ENCODE measurements at places on chromosomes 7 and 10. TPM values are rescaled to one million over a fixed set of nuclear protein-coding genes. Genes with fewer than 3 reads are reported as not detected.

DNA sequence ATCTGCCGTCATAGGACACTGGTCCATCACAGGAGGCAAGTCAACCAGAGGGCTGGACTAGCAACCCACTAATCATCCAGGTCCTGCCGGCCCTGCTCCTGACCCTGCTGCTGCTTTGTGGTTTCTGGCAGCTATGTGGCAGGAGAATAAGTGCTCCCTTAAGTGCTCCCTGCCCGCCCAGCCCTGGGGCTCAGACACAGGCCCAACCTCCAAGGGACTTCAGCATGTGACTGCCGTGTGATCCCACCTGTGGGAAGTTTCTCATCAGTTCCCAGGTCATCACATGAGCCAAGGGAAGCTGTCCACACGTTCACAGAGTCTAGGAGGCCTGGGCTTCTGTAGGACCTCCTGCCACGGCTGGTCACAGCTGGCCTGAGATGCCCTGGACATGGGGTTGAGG, 34.2 kb upstream of the ZNF488 start:
- no peak for DNase-seq

LEP gene
- polyA plus RNA-seq, result 0.12 TPM

PITX3 gene
- polyA plus RNA-seq, result 10.8 TPM

DNA sequence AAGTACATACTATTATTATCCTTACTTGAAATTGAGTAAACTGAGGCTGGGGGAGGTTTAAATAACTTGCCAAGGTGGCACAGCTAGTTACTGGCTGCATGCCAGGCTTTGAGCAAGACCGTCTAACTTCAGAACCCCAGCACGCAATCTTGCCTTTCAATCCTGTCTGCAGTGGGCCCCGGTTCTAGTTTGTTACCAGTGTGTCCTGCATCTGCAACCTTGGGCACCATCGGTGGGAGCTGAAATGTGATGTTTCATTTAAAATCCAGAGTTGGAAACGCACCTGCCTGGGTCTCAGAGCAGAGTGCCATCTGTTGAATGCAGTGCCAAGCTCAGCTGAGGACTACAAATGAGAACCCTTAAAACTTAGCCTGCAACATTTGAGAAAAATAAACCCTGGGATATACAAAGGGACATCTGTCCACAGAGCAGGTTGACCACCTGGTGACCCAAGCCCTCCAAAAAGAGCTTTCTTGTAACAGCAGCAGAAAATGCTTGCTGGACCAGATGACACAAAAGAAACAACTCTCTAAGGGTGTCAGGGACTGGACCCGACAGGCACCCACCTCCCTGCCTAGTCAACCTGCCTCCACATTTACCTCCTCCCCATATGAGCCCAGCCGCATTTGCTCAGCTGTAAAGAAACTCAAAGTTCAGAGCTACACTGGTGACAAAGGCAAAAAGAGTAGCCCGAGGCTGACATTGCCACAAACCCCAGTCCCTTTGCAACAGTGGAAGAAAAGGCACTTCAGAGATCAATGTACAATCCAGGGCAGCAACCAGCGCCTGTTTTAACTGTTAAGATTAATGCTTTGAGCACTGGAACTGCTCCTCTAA, 1.7 kb downstream of the SH3PXD2A start:
- DNase-seq, result no peak

- no peak for DNase-seq
These were observed 128.4 kb upstream of the NPVF start for GRCh38 chr7:25356534-25357151.

DNA sequence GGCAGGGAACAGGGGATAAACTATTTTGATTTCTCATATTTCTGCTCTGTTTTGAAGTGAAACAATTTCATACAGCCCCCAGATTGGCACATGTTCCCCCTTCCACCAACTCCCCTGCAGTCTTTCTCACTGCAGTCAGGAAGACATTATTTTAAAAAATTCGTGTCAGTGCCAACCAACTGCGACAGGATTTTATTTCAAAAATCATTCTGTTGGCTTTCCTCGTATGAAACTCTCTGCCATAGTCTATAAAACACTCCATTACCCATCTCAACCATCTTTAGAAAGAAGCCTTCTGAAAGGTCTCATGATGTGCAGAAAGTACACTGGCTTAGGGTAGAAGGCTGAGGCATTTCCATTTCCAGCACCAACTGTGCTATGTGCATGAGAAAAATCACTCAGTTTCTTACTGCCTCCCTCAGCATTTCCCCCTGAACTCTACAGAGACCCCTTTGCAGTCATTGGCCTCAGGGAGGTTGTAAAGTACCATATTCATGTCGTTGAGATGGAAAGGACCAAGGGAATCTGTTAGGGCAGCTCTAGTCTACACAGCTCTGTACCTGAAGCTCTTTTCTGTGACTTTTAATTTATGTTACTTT, 46.9 kb downstream of the STEAP1B start:
- no peak for DNase-seq

DNA sequence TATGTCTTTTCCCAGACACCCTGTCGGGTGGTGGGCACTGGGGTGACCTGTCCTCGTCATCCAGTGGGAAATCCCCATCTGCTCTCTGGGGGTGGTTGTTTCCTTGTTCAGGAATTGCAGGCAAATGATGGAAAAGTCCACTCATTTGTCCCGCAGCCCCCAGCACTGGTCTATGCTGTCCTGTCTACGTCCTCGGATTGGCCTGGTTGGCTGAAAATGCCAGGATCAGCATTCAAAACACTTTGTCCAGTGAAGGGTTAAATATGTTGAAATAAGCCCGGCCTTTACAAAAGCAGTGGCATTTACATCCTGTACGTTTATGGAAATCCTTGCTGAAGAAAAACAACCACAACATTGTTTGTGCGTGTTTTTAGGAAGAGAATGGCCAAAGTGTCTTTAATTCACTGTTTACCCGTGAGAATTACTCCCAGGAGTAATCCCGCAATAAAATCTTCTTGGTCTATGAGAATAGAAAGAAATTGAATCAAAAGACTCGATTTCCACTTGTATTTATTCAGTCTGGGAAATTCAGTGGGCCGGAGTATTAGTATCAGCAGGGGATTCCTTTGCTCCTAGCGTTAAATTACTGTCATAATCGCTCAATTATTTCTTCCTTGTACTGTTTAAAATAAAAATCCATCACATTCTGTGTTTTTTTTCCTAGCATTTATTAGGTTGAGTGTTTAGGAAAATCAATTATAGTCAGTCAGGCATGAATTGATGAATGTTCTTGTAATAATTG, 116.8 kb upstream of the SH2B2 start:
- DNase-seq, result no peak

CPED1 gene
- 14.7 TPM for polyA plus RNA-seq

DNA sequence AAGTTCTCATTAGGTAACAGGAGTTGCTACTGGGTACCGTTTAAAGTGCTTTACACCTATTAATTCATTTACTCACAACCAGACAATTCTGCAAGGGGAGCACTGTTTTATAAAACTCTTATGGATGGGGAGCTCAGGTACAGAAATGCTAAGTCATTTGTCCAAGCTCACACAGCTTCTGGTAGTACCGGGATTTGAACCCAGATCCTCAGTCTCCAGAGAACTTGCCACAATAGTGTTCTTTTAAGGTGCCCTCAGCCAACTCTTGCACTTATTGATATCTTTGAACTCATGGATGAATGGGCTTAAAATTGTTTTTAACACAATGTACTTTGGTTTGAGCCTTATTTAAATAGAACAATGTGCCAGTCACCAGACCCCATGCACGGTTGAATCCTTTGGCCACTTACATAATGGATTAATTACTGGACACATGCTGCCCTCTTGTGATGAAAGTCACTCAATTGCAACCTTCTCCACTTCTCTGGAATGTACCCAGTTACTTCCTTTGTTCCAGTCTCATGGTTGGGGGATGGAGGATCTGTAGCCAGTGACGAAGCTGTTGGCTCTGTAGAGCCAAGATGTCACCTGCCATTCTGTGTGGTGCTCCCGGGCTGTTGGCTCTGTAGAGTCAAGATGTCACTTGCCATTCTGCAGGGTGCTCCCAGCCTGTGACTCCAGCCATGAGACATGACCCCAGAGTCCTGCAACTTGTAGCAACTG, 65.6 kb downstream of the NOD1 start:
- peak; percentile 34 for DNase-seq

DNA sequence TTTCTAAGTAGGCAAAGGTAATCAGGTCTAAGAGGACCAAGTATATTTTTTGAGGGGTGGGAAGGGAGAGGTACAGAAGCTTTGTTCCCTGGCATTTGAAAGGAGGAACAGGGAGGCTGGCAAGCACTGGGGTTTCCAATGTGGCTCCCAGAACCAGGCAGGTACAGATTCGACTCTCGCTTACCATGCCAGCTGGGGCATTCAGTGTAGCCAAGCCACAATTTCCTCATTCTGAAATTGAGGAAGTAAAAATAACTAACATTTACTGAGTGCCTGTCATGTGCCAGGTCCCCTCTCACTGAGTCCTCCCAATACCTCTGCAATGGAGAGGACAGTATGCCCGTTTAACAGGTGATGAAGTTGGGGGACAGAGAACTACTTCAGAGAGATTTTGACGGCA, 45.9 kb upstream of the BET1 start:
- DNase-seq, result no peak

DNA sequence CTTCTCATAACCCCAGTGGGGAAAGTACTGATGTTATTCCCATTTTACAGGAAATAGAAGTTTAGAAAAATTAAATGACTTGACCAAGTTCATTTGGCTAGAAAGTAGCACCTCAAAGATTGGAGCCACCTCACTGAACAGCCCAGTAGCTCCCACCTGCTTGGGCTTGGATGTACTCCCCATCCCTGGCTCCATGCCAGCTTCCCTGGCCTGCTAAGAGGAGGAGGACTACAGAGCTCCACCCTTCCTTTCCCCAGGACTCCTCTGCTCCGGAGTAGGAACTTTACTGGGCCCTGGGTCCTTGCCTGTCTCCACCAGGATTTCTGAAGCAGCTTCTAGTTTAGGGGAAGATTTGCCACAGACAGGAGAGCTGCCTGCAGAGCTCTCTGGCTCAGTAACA, 3.1 kb downstream of the HPS6 start:
- no peak for DNase-seq

ATG9B gene
- 1.1 TPM for polyA plus RNA-seq

DNA sequence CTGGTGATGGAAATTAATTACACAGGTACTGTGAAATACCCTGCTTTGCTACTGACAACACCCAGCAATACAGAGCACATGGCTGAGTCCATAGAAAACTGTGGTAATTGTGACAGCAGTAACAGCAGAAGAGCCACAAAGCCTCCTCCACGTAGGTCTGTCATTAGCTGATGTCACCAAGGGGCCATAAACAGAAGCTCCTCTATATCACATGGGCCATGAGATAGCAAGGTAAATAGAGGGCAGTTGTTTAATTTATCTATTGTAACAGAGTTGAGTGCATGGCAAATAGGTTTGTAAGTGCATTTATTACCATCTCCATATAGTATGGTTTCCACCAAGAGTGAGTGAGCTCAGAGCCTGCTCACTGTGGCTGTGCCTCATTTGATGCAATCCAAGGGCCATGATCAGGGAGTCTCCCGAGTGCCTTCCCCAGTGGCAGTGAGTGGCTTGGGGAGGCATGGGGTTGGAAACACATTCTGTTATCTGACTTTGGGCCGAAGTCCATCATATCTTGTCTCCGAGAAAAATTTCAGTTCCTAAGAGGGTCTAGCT, 281.2 kb downstream of the SKAP2 start:
- DNase-seq, result no peak

DNA sequence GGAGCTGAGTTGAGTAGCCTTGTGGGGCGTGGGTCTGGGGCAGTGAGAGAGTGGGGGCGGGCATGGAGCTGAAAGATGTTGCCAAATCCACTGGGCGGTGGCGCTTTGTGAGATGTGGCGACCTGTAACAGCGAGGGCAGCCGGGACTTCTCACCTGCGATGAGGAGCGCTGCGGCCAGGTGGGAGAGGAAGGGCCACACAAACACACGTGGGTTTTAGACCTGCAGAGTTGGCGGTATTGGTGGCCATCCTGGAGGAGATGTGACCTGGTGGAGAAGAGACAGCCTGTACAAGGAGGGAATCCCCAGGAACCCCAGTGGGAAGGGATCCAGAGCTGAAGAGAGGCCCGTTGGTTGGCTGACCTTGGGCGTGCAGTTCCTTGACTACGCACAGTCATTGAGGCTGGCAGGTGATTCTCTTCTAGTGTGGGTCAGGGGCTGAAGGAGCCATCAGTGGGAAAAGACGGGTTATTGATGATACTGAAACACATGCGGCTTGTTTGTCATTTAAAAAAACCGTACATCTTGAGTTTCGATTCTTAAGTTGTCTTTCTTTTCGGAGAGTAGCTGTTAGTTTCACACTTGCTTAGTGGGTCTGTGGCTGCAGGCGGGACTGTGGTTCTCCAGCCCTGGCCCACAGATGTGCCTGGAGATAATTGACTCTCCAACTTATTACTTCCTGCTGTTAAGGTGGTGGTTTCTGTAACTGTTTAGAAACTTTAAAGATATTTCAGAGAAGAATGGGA, 2.4 kb downstream of the CHST12 start:
- DNase-seq, result no peak

SEMA3D gene
- polyA plus RNA-seq, result 12.7 TPM

DNA sequence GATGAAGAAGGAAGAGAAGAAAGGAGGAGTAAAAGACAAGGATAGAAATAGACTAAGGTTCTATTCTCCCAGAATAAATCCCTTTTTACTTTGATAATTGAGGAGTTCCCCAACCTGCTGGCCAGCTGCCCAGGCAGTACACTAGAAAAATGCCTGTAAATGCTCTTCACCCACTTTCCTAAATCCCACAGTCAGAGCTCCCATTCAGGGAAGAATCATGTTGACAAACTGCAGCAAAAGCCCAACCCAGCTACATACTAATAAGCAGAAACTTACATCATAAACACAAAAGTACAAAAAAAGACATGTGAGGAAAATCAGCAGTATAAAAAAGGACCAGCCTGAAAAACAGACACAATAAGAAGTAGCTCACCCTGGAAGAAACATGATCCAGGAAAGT, 15.8 kb upstream of the KDM7A start:
- DNase-seq, result no peak

ELMO1 gene
- polyA plus RNA-seq, result 27.4 TPM

HOXA2 gene
- 3.1 TPM for polyA plus RNA-seq

- DNase-seq, result peak; percentile 59
These were observed 23.8 kb downstream of the PAPOLB start for GRCh38 chr7:4837803-4838625.

GRID2IP gene
- 0.07 TPM for polyA plus RNA-seq

GRCh38 chr7:155007947-155008346, 5.0 kb upstream of the PAXIP1 start:
- DNase-seq, result peak; percentile 9

DNA sequence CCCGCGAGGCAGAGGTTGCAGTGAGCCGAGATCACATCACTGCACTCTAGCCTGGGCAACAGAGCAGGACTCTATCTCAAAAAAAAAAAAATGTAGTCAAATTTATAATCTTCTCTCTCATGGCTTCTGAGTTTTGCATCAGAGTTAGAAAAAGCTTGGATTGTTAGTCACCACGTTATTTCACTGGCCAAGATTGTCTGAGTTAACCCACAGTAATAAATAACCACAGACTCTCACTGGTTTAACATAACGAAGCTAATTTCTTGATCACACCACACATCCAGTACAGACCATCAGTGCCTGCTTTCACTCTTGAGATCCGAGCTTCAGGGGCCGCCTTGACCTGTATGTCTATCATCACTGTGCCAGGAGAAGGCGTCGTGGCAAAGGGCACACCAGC, 116.8 kb upstream of the JCAD start:
- no peak for DNase-seq

GRCh38 chr7:147498081-147498480, 1092.5 kb upstream of the C7orf33 start:
- no peak for DNase-seq

GRCh38 chr7:2830609-2831376, 13.3 kb downstream of the GNA12 start:
- DNase-seq, result no peak
